Epithelial cell of alveolus of lung (primary cell): ENCODE measurements at places on chromosomes 12 and 14. TPM values are rescaled to one million over a fixed set of nuclear protein-coding genes. Genes with fewer than 3 reads are reported as not detected.

CFAP251 gene
- total RNA-seq, result 0.72 and 2.3 TPM in 2 replicates

LPAR5 gene
- total RNA-seq, result 0.65 TPM in 1 of 2 replicates, not detected in the other

ASCL1 gene
- not detected in 2 replicates for total RNA-seq

PYGL gene
- 32.3 and 52.2 TPM in 2 replicates for total RNA-seq
